Left ventricle myocardium inferior (tissue), 1 donor: ENCODE measurements at places on chromosomes 12 and 14. TPM values are rescaled to one million over a fixed set of nuclear protein-coding genes. Genes with fewer than 3 reads are reported as not detected.
A peak's percentile ranks its signal among the peaks of the same experiment; 100 is the strongest.

GRCh38 chr14:63418020-63418419, 99.3 kb upstream of the GPHB5 start:
- no peak for DNase-seq
- H3K4me1 ChIP-seq, result peaks cover 10% of the 10 kb centered on the region
- no peaks in the 10 kb centered on the region for H3K27me3 ChIP-seq
- H3K36me3 ChIP-seq, result peaks cover 22% of the 10 kb centered on the region

DNA sequence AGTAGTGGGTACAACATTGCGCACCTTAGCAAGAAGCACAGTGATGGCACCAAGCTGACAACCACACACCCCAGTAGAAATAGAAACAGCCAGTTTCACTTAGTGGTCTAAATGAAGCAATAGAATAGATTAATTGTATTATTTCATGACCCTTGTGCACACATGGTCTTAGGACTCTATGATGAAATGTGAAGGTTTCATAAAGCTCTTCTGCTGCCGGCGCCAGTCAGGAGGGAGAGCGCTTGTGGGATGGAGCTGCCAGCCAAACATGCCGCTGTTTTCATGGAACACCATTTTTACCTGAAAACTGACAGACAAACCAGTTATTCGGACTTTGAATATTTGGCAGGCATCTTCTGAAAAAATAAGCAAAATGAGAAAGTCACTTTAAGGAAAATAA, 100.0 kb downstream of the PPP2R5C start:
- no peak overlapping the region for H3K4me3 ChIP-seq
- no peaks in the 10 kb centered on the region for H3K27me3 ChIP-seq
- peaks cover 76% of the 10 kb centered on the region for H3K4me1 ChIP-seq
- peaks cover 11% of the 10 kb centered on the region for H3K36me3 ChIP-seq
- H3K27ac ChIP-seq, result peak overlapping the region; percentile 85

- H3K4me3 ChIP-seq, result no peak overlapping the region
- peaks cover 65% of the 10 kb centered on the region for H3K4me1 ChIP-seq
- H3K27me3 ChIP-seq, result peaks cover 37% of the 10 kb centered on the region
- H3K36me3 ChIP-seq, result no peaks in the 10 kb centered on the region
- no peak for DNase-seq
These were observed 35.4 kb downstream of the SPTB start for GRCh38 chr14:64844272-64844671.

- H3K36me3 ChIP-seq, result peaks cover 7% of the 10 kb centered on the region
- H3K27me3 ChIP-seq, result no peaks in the 10 kb centered on the region
- no peak overlapping the region for H3K27ac ChIP-seq
- no peak overlapping the region for H3K4me3 ChIP-seq
- no peak for DNase-seq
These were observed 18.2 kb downstream of the MSI1 start for GRCh38 chr12:120350576-120351350.

DNA sequence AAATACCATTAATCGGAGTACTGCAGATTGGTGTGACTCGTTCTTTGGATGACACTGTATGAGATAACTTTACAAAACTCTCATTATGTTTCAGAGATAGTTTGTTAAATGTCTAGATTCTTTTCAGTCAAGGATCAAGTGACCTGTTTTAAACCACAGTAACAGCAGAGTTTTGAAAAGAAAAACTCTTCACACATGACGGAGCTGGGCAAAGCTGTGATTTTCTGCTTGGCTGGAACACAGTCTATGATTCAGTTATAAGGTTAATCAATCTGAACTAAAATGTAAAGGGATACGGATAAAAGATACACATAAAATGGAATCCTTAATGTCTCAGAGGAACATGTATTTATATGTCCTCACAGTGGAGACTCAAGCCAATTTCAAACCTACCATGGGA, 573.2 kb downstream of the PRKD1 start:
- no peaks in the 10 kb centered on the region for H3K36me3 ChIP-seq
- DNase-seq, result no peak
- no peaks in the 10 kb centered on the region for H3K4me1 ChIP-seq
- no peak overlapping the region for H3K27ac ChIP-seq
- H3K27me3 ChIP-seq, result no peaks in the 10 kb centered on the region

- H3K27ac ChIP-seq, result no peak overlapping the region
- no peaks in the 10 kb centered on the region for H3K36me3 ChIP-seq
- H3K27me3 ChIP-seq, result no peaks in the 10 kb centered on the region
- no peak overlapping the region for H3K4me3 ChIP-seq
These were observed 319.4 kb downstream of the KCNC2 start for GRCh38 chr12:74890237-74890599.

DNA sequence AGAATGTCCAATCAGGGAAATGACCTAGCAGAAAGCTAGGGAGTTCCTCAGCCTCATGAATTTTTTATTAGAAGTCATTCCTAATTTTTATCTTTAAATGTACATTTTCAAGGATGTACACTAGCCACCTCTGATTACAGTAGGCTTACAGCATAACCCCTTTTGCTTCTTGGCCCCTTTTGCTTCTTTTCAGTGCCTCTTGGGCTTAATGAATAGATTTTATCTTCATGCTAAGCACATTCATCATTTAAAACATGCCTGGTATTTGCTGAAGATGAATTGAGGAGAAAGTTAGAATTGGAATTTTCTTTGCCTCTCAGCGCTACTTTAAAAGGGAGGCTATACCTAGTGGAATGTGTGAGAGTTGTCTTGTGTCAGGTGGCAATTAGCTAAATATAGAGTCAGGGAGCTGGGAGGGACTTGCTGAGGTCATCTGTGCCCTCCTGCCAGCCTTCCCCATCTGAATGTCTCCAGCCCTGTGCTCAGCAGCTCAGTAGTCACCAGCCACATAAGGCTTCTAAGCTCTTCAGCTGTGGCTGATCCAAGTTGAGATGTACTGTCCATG, 132.1 kb downstream of the SAMD4A start:
- peak; percentile 56 for DNase-seq
- H3K4me1 ChIP-seq, result peaks cover 94% of the 10 kb centered on the region
- peak overlapping the region; percentile 94 for H3K27ac ChIP-seq
- peak overlapping the region; percentile 6 for H3K4me3 ChIP-seq

DNA sequence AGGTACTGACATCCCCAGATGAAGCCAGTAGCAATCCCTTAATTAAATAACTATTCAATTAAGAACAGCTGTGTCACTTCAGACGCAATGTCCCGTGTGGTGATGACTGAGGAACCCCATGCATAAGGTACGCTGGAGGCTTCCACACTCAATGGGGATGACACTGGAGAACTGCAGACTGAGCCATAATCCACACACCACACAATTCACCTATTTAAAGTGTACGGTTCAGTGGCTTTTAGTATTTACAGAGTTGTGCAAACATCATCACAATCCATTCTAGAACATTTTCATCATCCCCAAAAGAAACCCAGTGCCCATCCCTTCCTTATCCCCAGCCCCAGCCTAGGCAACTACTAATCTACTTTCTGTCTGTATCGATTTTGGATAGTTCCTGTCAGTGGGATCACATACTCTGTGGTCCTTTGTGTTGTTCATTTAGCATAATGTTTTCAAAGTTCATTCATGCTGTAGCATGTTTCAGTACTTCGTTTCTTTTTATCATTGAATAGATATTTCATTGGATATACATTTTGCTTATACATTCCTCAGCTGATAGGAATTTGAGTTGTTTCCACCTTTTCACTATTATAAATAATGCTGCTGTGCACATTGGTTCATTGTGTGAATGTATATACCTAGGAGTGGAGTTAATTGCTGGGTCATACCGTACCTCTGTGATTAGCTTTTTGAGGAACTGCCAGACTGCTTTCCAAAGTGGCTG, 61.1 kb downstream of the NINJ2 start:
- peaks cover 37% of the 10 kb centered on the region for H3K4me1 ChIP-seq
- no peaks in the 10 kb centered on the region for H3K27me3 ChIP-seq
- no peak for DNase-seq
- H3K27ac ChIP-seq, result no peak overlapping the region
- H3K4me3 ChIP-seq, result no peak overlapping the region

GRCh38 chr12:120115066-120115465, 1.5 kb downstream of the RAB35 start:
- peaks cover 8% of the 10 kb centered on the region for H3K36me3 ChIP-seq
- H3K27ac ChIP-seq, result peak overlapping the region; percentile 97
- H3K4me3 ChIP-seq, result peak overlapping the region; percentile 73
- peaks cover 78% of the 10 kb centered on the region for H3K4me1 ChIP-seq

- peaks cover 26% of the 10 kb centered on the region for H3K36me3 ChIP-seq
- DNase-seq, result no peak
- no peak overlapping the region for H3K4me3 ChIP-seq
- H3K27me3 ChIP-seq, result no peaks in the 10 kb centered on the region
- peaks cover 6% of the 10 kb centered on the region for H3K4me1 ChIP-seq
- no peak overlapping the region for H3K27ac ChIP-seq
These were observed 78.3 kb downstream of the AEBP2 start for GRCh38 chr12:19517583-19517982.

GRCh38 chr12:124411281-124411878, 116.5 kb downstream of the RFLNA start:
- peak overlapping the region; percentile 80 for H3K27ac ChIP-seq
- H3K4me3 ChIP-seq, result no peak overlapping the region
- H3K27me3 ChIP-seq, result no peaks in the 10 kb centered on the region
- DNase-seq, result no peak

- H3K27ac ChIP-seq, result no peak overlapping the region
- H3K4me3 ChIP-seq, result no peak overlapping the region
- H3K36me3 ChIP-seq, result no peaks in the 10 kb centered on the region
- no peaks in the 10 kb centered on the region for H3K27me3 ChIP-seq
- H3K4me1 ChIP-seq, result no peaks in the 10 kb centered on the region
- no peak for DNase-seq
These were observed 8.9 kb upstream of the LIN7A start for GRCh38 chr12:80946591-80946990.

- no peak for DNase-seq
- H3K27ac ChIP-seq, result no peak overlapping the region
- no peaks in the 10 kb centered on the region for H3K4me1 ChIP-seq
- no peak overlapping the region for H3K4me3 ChIP-seq
These were observed 1145.8 kb downstream of the GALC start for GRCh38 chr14:86847140-86847539.

DNA sequence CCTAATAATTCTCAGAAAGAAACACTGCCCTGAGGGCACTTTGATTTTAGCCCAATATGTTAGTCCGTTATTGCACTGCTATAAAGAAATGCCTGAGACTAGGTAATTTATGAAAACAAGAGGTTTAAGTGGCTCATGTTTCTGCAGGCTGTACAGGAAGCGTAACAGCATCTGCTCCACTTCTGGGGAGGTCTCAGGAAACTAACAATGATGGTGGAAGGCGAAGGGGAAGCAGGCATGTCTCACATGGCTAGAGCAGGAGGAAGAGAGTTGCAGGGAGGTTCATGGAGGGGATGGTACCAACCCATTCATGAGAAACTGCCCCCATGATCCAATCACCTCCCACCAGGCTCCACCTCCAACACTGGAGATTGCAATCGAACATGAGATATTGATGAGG, 49.4 kb upstream of the RERG start:
- no peak overlapping the region for H3K27ac ChIP-seq
- H3K36me3 ChIP-seq, result no peaks in the 10 kb centered on the region
- no peak for DNase-seq
- H3K4me1 ChIP-seq, result no peaks in the 10 kb centered on the region
- peaks cover 12% of the 10 kb centered on the region for H3K27me3 ChIP-seq
- H3K4me3 ChIP-seq, result no peak overlapping the region

GRCh38 chr12:91381309-91381804, 198.7 kb upstream of the DCN start:
- H3K36me3 ChIP-seq, result no peaks in the 10 kb centered on the region
- no peaks in the 10 kb centered on the region for H3K27me3 ChIP-seq
- H3K4me1 ChIP-seq, result no peaks in the 10 kb centered on the region
- peak overlapping the region; percentile 66 for H3K4me3 ChIP-seq

DNA sequence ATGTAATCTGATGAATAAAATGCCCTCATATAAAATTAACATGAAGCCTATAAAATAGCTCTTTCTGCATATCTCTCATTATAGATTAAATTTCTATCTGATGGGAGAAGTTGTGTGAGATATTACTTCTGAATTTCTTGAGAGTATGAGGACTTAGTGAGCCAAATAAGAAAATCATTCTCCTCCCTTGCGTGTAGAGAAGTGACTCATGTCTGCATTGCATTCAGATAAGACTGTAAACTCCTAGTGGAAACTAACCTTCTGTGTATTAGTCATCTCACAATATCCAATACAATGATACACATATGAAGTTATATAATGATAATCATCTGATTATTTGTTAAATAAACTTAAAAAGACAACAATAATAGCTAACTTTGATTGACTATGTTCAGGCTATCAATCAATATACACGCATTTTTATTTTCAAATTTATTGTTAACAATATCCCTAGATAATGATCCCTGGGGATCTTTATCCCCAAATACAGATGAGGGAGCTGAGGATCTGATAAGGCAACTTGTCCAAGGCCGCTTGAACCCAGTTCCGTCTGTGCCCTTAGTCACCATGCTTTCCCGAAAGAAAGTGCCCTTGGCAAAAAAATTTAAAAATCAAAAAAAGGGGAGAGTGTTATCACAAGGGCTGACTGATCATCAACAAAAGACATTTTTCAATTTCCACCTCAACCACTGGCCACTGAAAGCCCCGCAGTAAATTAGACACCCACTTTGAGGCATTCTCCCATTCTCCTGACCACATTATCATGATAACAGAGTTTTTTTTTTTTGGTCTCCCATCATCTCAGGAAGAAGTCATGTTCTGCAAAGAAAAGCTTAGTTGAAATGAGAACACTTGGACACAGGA, 189.2 kb upstream of the RASSF8 start:
- no peaks in the 10 kb centered on the region for H3K27me3 ChIP-seq
- H3K4me3 ChIP-seq, result no peak overlapping the region

DNA sequence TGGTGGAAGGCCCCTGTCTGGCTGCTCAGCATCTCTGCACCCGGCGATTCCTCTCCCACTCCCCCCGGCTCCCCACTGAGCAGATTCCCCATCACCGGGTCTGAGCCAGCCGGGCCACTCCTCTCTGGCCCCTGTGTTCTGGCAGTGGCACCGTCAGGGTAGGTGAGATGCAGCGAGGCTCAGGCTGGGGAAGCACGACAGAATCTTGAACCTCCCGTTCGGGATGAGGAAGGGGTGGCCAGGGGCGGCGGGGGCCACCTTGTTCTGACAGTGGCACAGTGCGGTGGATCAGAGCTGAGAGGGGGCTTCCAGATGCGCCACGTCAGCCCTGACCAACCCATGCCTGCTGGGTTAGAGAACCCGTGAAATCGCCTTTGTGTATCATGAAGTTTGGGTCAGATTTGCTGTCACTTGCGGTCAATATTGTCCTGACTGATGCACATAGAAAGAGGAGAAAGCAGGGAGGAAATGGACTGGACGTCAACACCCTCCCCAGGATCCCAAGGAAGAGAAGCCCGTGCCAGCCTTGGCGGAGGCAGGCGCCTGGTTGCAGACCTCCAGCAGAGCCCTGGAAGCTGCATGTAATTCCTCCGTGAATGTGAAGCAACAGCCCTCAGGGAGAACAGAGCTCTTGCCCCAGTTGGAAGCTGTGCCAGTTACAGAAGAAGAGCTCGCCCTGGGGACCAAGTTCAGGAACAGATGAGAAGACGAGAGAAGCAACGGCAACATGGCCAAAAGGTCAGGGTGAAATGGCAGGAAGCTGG, 137.1 kb upstream of the SFSWAP start:
- no peak overlapping the region for H3K27ac ChIP-seq
- no peak for DNase-seq
- no peaks in the 10 kb centered on the region for H3K4me1 ChIP-seq
- H3K27me3 ChIP-seq, result peaks cover 88% of the 10 kb centered on the region
- no peak overlapping the region for H3K4me3 ChIP-seq
- no peaks in the 10 kb centered on the region for H3K36me3 ChIP-seq

TAS2R14 gene
- total RNA-seq, result 0.58 TPM

TEX52 gene
- total RNA-seq, result not detected

IAPP gene
- total RNA-seq, result not detected

VWF gene
- 250 TPM for total RNA-seq

C12orf76 gene
- 5.4 TPM for total RNA-seq

TNS2 gene
- total RNA-seq, result 109 TPM

APOF gene
- total RNA-seq, result not detected
